ENCODE measurements at places on chromosomes 11 and 22.

- DNase-seq = no peak
Observed at GRCh38 chr11:122951211-122951610, 30.4 kb downstream of the BSX start.

GRCh38 chr11:46160100-46160499, 38.8 kb upstream of the PHF21A start:
- no peak for DNase-seq

DNA sequence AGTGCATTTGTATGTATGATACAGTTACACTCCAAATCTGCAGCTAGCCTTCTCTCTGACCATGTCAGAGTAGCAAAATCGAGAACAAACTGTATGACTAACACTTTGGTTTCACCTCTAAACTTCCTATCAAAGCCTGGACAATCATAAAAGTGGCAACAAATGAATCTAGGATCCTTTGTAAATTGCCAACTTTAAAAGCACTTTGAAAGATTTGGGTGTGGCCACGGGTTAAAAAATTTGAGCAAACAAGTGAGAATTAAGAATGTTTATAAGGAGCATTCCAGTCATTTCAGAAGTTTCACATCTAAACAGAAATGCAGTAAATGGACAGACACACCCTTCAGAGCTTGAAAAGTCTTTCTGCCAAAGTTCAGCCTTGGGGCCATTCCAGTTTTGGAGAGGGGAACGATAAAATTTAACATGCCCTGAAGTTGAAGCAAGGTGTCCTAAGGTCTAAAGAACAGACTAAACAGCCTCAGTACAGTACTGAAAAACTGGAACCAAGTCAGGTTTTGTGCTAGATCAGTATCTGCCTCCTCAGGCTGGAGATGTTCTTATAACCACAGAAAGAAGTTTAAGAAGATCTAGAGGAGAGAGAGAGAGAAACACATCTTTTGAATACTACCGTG, 181.9 kb upstream of the BDNF start:
- no peak for DNase-seq

DNA sequence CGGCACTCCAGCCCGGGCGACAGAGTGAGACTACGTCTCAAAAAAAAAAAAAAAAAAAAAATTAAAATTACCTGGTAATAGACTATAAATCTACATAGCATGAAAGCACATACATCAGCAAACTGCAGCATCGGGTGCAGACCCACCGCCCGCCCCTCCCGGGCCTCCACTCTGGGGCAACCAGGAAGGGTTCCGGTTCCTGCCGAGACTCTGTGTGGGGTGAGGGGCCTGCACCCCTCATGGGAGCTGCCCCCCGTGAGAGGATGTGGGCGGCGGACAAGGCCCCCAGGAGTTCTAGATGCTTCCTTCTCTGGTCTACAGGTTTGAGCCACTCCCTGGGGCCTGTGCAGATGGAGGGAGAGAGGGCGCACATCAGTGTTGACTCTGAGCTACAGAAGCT, 9.1 kb downstream of the DRD4 start:
- no peak for DNase-seq

GRCh38 chr11:60485987-60486386, 6.6 kb upstream of the MS4A12 start:
- DNase-seq = peak; percentile 65

All from Peyer's patch (tissue), 4 donors.